Left kidney (tissue), 8 donors: ENCODE measurements at places on chromosomes 5 and 9.

DNA sequence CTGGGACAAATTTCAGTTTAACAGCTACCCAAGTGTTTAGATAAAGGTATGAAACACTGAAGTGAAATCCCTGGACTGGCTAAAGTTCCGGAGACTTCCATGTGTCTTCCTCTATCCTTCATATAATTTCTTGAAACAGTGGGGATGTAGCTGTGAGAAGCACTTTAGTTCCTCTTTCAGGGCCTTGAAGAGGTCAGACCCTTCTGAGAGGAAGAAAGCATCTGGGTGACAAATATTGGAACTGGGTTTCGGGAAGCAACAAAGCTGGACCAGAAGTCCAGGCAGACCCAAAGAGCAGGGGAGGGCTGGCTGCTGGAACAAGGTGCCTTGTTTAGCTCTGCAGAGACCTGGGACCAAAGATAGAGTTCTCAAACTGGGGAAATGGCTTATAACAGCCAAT lies 75.4 kb upstream of the ZFAND5 start:
- DNase-seq, result no peak

DNA sequence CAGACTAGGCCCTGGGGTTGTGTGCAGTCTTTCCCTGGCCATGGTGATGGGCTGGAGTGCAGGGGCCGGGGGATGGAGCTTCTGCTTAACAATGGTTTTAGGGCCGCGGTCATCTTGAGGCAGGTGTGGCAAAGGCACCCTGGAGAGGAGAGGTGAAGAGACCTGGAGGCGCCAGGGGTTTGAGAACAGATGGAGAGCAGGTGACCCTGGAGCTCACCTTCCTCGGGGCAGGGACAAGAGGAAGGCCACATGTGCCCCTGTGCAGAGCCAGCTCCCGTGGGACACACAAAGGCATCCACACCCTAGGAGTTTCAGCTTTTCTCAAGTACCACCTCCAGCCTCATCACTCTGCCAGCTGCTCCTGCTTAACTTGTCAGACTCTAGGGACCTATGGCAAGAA lies 46.4 kb upstream of the SH3GL2 start:
- no peak for DNase-seq

DNA sequence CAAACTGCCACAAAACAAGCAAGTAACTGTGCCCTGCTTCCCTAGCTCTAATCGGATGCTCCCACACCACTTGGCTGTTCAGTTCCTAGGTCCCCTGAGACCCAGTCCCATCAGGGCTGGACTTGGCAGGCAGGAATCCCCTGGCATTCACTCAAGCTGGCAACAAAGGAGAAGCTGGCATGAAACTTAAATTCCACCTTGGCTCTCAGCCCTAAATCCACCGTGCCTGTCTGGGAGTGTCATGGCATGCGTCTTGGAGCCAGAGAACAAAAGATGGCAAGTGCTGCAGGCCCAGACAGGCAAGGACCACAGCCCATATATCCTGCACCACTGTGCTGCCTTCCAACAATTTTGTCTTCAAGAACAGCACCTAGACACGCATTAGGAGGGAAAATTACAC lies 38.2 kb downstream of the ETF1 start:
- DNase-seq, result no peak

- no peak for DNase-seq
Measured at GRCh38 chr9:14309403-14309802, 4.5 kb downstream of the NFIB start.

DNA sequence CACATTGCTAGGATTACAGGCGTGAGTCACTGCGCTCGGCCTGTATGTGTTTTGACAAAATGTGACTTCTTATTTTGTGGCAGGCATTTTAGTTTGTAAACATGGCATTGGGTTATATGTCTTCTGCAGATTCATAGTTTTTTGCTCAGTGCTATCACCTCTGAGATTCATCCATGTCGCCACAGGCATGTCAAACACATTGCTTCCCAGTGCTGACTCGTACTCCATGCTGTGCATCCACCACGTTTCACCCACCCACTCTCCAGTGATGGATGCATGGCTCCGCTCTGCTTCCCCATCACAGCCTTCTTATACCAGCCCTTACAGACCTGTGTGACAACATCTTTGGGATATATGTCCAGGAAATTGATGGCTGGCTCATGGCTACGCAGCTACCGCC lies 158.8 kb downstream of the GAS1 start:
- no peak for DNase-seq

DNA sequence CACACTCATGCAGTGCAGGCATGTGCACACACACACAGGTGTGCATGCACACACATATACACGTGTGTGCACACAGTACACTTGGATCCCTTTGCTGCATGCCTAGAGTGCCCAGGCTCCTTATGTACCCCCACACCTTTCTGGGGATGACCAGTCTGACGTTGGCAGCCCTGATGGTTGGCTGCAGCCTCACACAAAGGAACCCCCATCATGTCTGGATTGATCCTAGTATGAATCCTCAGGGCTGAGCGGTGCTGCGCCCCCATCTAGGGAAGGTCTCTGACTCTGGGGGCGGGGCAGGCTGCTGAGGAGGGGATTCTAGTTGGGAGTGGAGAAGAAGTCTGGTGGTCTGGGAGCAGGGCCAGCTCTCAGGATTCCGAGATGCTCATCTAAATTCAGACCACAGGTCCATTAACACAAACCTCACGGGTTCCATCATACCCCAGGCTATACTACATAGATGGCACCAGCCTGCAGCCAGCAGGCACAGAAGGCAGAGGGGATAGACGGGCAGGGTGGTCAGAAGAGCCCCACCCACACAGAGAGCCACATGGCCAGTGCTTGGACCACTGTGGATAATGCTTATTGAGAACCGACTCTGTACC lies 50.5 kb upstream of the OLFM1 start:
- no peak for DNase-seq

GRCh38 chr5:90308787-90309585 lies 100.6 kb downstream of the CETN3 start:
- DNase-seq, result no peak

DNA sequence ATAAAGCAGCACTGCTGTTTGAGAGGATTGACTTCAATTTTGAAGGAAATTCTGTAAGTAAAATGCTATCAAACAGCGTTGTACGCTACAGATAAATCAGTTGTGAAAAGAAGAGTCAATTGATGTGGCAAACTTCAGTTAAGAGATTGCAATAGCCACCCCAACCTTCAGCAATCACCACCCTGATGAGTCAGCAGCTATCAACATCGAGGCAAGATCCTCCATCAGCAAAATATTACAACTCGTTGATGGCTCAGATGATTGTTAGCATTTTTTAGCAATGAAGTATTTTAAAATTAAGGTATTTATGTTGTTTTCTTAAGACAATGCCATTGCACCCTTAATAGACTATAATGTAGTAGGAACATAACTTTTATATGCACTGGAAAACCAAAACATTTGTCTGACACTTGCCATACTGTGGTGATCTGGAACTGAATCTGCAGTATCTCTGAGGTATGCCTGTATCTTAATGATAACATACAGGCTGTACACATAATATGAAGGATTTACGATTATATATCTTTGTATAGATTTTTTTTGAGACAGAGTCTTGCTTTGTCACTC lies 47.5 kb downstream of the VPS13A start:
- DNase-seq, result no peak

GRCh38 chr9:127149010-127149409 lies 26.6 kb upstream of the ANGPTL2 start:
- no peak for DNase-seq

GRCh38 chr9:87714819-87715218 lies 11.1 kb upstream of the CTSL start:
- no peak for DNase-seq

- DNase-seq, result peak; percentile 8
Measured at GRCh38 chr9:32294106-32294505, 90.3 kb upstream of the ACO1 start.

DNA sequence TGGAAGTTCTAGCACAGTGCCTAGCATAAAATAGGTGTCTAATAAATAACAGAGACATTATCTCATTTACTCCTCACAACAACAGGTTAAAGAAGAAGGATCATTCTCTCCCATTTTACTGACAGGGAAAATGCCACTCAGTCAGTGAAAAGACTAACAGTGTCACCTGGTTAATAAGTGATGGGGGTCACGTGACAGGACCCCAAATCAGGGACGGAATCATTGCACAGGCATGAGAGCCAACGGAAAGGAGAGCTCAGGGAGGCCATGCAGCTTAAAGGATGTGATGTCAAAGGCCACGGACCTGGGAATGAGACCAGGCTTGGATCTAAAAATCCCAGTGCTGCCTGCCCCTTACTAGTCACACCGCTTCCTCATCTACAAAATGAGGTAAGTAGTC lies 101.2 kb downstream of the BNC2 start:
- DNase-seq, result no peak

- no peak for DNase-seq
Measured at GRCh38 chr9:38287420-38287985, 105.0 kb upstream of the ALDH1B1 start.

DNA sequence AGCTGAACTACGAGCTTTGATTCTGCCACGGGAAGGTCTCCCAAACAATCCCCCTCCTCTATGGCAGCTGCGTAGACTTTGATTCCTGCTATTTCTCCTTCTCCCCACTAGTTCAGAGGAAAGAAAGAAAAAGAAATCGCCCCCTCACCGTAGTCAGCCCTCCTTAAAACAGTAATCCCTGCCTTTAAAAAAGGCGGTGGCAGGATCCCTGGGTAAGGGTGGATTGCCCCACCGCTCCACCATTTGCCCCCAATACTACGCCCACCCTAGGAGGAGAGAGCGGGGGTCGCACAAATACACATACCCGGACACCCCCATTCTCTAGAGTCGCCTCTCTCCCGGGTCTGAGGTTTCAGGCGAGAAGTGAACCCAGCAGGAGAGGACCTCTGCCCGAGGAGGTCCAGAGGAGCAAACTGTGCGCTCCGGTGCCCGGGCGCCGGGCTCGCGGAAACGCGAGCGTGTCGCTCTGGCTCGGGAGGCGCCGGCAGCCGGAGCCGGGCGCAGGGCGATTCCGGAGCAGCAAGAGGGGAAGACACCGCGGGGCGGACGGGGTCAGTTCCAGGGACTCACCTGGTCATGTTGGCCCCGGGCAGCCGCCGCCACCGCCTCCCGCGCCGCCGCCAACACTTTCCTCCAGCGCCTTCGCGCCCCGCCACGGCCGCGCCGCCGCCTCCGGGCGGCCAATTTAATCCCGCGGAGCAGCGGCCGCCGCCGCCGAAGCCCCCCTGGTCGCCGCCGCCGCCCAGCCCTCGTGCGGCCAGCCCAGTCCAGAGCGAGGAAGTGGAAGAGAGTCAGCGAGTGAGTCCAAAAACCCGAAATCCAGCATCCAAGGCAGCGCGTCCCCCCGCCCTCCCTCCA lies 1057.7 kb upstream of the DMAC1 start:
- DNase-seq, result peak; percentile 50

DNA sequence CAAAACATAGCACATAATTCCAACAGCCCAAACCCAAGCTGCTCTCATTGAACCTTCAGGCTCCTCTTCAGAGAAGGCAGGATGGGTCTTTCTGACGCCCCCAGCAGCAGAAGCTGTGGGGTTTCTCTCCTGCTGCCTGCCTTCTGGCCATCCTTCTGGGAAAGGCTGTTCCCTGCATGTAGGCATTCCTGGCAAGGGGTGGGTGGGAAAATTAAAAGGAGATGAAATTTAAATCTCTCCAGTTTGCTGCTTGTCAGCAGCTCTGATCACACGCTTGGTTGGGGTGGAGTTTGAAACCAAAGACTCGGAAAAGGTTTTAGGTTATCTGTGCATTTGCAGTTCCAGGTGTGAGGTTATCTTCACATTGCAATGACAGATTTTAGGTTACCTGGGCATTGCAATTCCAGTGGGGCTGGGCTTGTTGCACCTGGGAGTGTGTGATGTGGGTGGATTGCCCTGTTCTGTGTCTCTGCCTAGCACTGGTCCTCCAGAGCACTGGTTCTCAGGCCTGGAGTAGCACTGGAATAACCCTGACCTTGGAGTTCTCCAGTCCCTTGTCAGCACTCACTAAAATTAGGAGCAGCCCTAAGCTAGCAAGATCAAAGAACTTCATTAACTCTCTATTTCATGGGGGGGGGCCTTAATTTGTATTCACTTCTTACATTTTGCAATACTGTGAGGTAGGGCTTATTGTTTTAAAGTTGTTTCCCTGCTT lies 109.7 kb downstream of the PDZD2 start:
- DNase-seq, result no peak

DNA sequence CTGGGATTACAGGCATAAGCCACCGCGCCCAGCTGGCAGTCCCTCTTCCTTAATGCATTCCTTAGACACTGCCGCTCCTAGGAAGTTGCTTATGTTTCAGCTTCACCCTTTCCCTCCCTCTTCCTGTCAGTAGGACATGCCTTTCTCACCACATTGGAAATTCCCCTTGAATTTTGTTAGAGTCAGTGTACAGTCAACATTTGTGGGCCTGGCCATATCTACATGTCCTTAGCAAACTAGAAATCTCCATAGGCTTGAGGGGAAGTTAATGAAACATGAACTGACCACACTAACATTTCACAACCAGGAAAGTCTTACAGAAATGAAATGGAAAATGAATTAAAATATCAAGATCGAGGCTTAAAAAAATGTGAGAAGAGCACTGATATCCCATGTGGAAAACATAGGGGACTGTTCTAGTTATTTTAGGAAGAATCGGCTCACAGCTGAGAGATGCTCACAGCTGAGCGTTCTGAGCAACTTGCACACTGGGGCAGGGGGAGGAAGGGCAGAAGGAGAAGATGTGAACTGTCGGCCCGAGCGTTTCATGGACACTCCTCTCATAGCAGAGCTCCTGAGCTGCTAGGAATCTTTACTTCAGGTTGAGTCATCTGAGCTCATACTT lies 21.1 kb upstream of the LVRN start:
- no peak for DNase-seq
